HFFc6 (cell line): ENCODE measurements at places on chromosomes 3 and 15. TPM values are rescaled to one million over a fixed set of nuclear protein-coding genes. Genes with fewer than 3 reads are reported as not detected.
A peak's percentile ranks its signal among the peaks of the same experiment; 100 is the strongest.

Gene GRK7
- not detected in 3 replicates for total RNA-seq

Gene ITGA11
- total RNA-seq = 1.2 to 2.1 TPM (median 1.5 TPM) in 3 replicates

Gene BNC1
- 8.8 to 17.5 TPM (median 14.5 TPM) in 3 replicates for total RNA-seq

Gene RARB
- 2.4 TPM in 1 of 3 replicates, not detected in the others for total RNA-seq

Gene CPA3
- 0.38 to 0.82 TPM (median 0.69 TPM) in 3 replicates for total RNA-seq

Gene NR2E3
- not detected in 3 replicates for total RNA-seq

Gene GNB4
- 36.8 to 46.4 TPM (median 41.0 TPM) in 3 replicates for total RNA-seq

Gene PTPRG
- total RNA-seq = 31.6 to 32.1 TPM (median 31.7 TPM) in 3 replicates

Gene ARGFX
- not detected in 2 replicates for total RNA-seq

Gene CNTN3
- total RNA-seq = 10.6 to 12.6 TPM (median 10.6 TPM) in 3 replicates

- peaks cover 9% of the 10 kb centered on the region for H3K27me3 ChIP-seq
- no peak for DNase-seq
- no peaks in the 10 kb centered on the region for H3K36me3 ChIP-seq
- no peak within 1 kb of the TSS for H3K27ac ChIP-seq
Observed at GRCh38 chr3:47578691-47579632, at the start of gene CSPG5. CSPG5 (minus strand) TSS chr3:47578865; CDS start chr3:47578693, 172 bp downstream.

DNA sequence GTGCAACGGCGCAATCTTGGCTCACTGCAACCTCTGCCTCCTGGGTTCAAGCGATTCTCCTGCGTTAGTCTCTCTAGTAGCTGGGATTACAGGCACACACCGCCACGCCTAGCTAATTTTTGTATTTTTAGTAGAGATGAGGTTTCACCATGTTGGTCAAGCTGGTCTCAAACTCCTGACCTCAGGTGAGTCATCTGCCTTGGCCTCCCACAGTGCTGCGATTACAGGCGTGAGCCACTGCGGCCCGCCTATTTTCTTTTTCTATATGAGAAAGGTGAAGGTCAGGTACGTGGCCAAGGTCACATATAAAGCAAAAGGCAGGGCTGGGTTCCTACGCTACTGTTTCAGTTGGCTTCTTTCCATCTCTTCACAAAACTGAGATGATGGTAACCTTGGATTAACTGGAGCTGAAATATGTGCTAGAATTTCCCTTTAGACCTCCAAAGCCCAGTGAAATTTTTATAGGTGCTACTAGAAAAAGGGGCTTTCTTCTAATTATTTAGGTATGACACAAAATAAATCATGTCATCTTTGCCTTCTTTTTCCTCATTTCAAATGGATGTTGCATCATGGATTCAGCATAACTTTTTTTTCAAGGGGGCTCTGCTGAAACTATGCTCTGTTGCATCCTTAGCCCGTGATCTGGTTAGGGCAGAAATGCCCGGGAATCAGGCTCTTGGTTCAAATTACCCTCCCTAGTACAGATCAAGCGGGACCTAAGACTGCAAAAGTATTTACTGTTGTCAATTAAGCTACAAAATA is 68.5 kb downstream of the MYO1E start:
- peaks cover 84% of the 10 kb centered on the region for H3K4me1 ChIP-seq
- peaks cover 3% of the 10 kb centered on the region; the same call in 1 of the 2 replicates for H3K27me3 ChIP-seq
- peak overlapping the region; percentile 69 for H3K27ac ChIP-seq
- peak; percentile 46 for DNase-seq
- H3K4me3 ChIP-seq = no peak overlapping the region

DNA sequence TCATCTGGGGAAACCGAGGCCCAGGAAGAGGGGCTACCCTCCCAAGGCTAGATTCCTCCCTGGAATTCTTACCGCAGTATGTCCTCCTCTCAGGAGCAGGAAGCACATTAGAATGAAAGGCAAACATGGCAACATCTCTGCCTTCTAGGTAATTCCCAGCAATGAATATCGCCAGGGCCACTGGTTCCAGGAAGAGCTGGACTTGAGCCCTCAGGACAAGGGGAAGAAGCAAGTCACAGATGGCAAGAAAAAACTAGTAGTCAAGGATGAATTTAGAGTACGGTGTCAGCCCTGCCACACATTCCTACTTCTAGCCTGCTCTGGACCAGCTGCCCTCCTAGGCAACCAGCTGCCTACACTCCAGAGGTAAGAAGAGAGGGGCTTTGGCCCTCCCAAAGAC is 42.9 kb downstream of the MEGF11 start:
- peaks cover 57% of the 10 kb centered on the region for H3K27me3 ChIP-seq
- no peak overlapping the region for H3K4me3 ChIP-seq
- no peak overlapping the region for H3K27ac ChIP-seq
- no peak for DNase-seq

DNA sequence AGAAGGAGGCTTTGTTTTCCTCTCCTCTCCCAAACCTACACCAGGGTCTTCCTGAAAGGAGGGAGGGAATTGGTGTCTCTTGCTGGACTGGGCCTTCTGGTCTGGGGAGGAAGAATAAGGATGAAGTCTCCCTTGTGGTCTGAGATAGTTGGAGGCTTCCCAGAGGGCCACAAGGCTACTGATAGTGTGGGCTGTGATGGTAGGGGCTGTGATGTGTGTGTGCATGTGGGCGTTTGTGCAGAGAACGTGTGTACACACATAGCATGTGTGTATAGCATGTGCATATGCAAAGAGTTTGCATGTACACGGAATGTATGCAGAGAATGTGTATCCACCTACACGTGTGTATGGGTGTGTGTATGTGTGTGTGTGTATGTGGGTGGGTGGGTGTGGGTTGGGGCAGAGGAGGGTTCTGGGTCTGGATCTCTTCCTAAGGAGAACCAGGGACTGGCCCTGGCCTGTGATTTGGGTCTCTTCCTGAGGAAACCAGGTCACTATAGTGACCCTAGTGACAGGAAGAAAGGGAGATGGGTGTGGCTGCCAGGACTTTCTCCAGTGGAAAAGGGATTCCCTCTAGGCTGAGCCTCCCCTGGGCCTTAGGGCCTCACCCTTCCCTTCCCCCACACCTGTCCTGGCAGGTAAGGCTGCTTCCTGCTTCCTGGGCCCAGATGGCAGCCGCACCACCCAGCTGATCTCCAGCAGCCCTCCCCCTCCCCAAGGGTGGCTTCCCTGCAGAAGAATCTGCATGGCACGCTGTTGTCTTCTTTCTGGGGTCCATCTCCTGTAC is 1.7 kb downstream of the FLNB start:
- H3K27ac ChIP-seq = peak overlapping the region; percentile 62
- peaks cover 3% of the 10 kb centered on the region; the same call in 1 of the 2 replicates for H3K27me3 ChIP-seq
- peaks cover 6% of the 10 kb centered on the region; the same call in 1 of the 2 replicates for H3K36me3 ChIP-seq
- H3K4me3 ChIP-seq = peak overlapping the region; percentile 91
- no peak for DNase-seq

- no peaks in the 10 kb centered on the region; the same call in 1 of the 2 replicates for H3K27me3 ChIP-seq
- no peak overlapping the region for H3K27ac ChIP-seq
- H3K4me1 ChIP-seq = peaks cover 6% of the 10 kb centered on the region
- peak; percentile 56 for DNase-seq
- 0 out of 2 replicates have a peak, but pooled peaks cover 6% of the 10 kb centered on the region for H3K36me3 ChIP-seq
Observed at GRCh38 chr3:111252779-111253178, 181.2 kb downstream of the NECTIN3 start.

GRCh38 chr15:67509918-67510317 is 11.0 kb upstream of the C15orf61 start:
- no peaks in the 10 kb centered on the region for H3K27me3 ChIP-seq
- peaks cover 26% of the 10 kb centered on the region for H3K36me3 ChIP-seq
- H3K4me1 ChIP-seq = peaks cover 57% of the 10 kb centered on the region
- H3K27ac ChIP-seq = peak overlapping the region; percentile 89

DNA sequence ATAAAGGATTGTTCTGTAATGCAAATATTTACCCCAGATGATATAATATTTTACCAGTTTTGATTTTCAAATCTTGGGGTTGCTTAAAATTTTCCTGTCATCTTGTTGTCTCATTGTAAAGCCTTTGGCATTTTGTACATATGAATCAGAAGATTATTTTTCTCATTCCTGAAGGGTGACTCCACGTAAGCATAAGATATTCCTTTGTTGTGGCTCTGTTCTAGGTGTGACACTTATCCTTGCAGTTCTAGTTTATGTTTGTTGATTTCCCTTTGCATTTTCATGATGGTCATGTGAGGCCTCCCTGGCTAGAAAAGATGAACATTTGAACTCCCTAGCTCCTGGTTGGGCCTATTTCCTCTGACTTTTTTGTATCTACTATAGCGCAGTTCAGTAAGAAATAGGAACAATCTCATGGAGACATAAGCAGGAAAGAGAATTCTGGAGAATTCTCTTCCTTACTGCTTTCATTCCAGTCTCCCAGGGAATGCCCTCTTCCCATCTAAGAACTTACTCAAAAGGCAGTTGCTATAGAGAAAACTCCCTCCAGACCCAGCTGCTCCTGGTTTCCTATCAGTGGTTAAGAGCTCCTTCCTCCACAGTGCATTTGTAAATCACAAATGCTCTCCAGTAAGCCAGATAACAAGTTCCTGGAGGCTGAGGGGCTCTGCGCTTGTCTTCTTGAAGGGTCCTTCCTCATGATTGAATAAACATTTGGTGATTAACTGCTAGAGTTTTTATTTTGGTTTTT is 124.7 kb downstream of the WNT5A start:
- H3K4me1 ChIP-seq = peaks cover 52% of the 10 kb centered on the region
- no peaks in the 10 kb centered on the region; the same call in 1 of the 2 replicates for H3K27me3 ChIP-seq
- 0 out of 2 replicates have a peak overlapping the region, but pooled peaks have one; percentile 27 for H3K4me3 ChIP-seq
- peak; percentile 35 for DNase-seq
- peak overlapping the region; percentile 83 for H3K27ac ChIP-seq
- H3K36me3 ChIP-seq = peaks cover 6% of the 10 kb centered on the region

DNA sequence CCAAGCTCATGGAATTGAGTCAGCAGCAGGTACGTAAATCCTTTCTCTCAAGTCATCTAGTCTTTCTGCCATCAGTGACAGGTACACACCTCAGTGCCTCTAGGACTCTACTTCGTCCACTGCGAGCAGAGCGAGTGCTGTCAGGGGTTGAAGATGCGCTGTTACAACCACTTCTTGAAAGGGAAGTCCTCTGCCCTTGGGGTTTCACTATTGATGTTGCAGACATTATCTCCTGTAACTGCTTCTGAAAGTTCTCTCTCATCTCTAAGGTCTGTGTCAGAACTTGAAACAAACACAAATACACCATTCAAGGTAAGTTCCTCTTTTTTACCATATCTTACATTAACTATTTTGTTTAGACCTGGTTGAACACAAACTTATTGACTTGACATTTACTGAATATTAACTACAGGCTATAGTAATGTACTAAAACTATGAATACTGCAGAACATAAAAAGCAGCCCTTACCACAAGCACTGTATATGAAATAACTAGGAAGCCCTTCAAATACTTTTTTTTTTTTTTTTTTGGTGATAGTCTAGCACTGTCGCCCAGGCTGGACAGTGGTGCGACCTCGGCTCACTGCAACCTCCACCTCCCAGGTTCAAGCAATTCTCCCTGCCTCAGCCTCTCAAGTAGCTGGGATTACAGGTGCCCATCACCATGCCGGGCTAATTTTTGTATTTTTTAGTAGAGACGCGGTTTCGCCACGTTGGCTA is 41.5 kb downstream of the TOPBP1 start:
- DNase-seq = no peak
- H3K27me3 ChIP-seq = no peaks in the 10 kb centered on the region
- no peak overlapping the region for H3K27ac ChIP-seq
- H3K4me1 ChIP-seq = no peaks in the 10 kb centered on the region

DNA sequence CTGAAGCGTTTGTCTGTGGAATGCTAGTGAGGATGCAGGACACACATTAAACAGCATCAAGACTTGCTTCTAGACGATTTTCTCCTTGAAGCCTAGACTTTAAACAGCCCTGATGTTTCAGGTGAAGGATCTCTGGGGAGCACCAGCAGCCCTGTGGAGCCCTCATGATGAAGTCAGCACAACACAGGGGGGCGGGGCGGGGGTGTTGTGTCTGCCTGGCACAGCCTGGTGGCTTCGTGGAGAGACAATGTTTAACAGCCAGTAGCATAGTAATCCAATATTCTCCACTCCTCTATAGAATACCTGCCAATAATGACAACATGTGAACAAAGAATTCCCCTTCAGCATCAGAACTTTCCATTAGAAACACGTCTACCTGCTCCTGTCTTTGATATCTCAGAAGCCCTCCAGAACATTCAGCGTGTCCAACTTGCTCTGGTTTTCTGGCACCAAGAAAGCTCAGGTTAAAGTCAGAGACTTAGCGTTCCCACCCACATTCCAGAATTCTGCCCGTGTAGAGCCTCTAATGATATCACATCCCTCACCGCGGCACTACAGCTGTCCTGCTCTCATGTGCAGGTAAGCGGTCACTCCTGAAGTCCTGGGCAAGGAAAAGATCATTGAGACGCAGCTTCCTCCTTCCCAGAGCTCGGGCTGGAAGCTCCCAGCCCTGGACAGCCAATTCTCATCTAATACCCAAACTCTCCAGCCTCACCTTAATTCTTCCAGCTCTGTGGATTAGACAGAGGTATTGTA is 98.0 kb downstream of the ATP10A start:
- 0 out of 2 replicates have a peak overlapping the region, but pooled peaks have one; percentile 27 for H3K27ac ChIP-seq
- peaks cover 3% of the 10 kb centered on the region for H3K27me3 ChIP-seq
- peaks cover 27% of the 10 kb centered on the region for H3K4me1 ChIP-seq
- no peak for DNase-seq
- H3K36me3 ChIP-seq = peaks cover 40% of the 10 kb centered on the region

DNA sequence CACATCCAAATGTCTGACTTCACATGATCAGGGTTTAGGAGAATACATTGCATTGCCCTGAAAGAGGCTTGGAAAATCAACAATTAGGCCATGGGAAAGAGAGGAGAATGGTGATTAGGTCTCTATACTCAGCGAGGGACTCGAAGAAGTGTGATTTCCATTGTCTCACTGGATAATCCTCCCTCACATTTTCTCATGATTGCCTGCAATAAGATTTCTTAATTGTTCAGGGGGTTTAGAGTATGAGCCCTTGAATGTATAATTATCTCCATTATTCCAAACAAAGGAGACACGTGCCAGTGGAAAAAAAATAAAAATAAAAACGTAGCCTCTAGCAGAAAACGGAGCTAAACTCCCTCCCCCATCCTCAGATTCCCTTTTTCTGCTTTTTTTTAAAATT is 173.2 kb downstream of the TPRG1 start:
- H3K4me3 ChIP-seq = no peak overlapping the region
- H3K27ac ChIP-seq = no peak overlapping the region
- no peak for DNase-seq
- no peaks in the 10 kb centered on the region for H3K27me3 ChIP-seq

- no peak overlapping the region for H3K4me3 ChIP-seq
- H3K27ac ChIP-seq = no peak overlapping the region
- peak; percentile 43 for DNase-seq
- no peaks in the 10 kb centered on the region for H3K36me3 ChIP-seq
- H3K4me1 ChIP-seq = peaks cover 16% of the 10 kb centered on the region
Observed at GRCh38 chr3:153026026-153026425, 136.0 kb upstream of the RAP2B start.

GRCh38 chr3:13235079-13235478 is 161.8 kb upstream of the IQSEC1 start:
- no peak overlapping the region for H3K4me3 ChIP-seq
- no peak for DNase-seq
- H3K27ac ChIP-seq = no peak overlapping the region
- H3K36me3 ChIP-seq = no peaks in the 10 kb centered on the region
